ENCODE measurements at places on chromosomes 1 and 21. TPM values are rescaled to one million over a fixed set of nuclear protein-coding genes. Genes with fewer than 3 reads are reported as not detected.

Gene ZNF593OS
- not detected for total RNA-seq

Gene TRABD2B
- 9.5 TPM for total RNA-seq

GRCh38 chr1:167095368-167095767 lies 1.5 kb downstream of the STYXL2 start:
- H3K4me1 ChIP-seq = no peaks in the 10 kb centered on the region
- no peak overlapping the region for H3K27ac ChIP-seq
- H3K36me3 ChIP-seq = no peaks in the 10 kb centered on the region
- no peaks in the 10 kb centered on the region for H3K27me3 ChIP-seq

GRCh38 chr1:16925635-16926490 lies 4.1 kb downstream of the CROCC start:
- H3K27ac ChIP-seq = no peak overlapping the region
- no peaks in the 10 kb centered on the region for H3K36me3 ChIP-seq
- no peak overlapping the region for H3K4me3 ChIP-seq

Gene RPTN
- total RNA-seq = not detected

Gene NBPF6
- not detected for total RNA-seq

- DNase-seq = no peak
- no peaks in the 10 kb centered on the region for H3K27me3 ChIP-seq
- peak overlapping the region; percentile 68 for H3K4me3 ChIP-seq
- H3K4me1 ChIP-seq = peaks cover 21% of the 10 kb centered on the region
Measured at GRCh38 chr1:111756124-111756513, 418 bp downstream of the DDX20 start.

DNA sequence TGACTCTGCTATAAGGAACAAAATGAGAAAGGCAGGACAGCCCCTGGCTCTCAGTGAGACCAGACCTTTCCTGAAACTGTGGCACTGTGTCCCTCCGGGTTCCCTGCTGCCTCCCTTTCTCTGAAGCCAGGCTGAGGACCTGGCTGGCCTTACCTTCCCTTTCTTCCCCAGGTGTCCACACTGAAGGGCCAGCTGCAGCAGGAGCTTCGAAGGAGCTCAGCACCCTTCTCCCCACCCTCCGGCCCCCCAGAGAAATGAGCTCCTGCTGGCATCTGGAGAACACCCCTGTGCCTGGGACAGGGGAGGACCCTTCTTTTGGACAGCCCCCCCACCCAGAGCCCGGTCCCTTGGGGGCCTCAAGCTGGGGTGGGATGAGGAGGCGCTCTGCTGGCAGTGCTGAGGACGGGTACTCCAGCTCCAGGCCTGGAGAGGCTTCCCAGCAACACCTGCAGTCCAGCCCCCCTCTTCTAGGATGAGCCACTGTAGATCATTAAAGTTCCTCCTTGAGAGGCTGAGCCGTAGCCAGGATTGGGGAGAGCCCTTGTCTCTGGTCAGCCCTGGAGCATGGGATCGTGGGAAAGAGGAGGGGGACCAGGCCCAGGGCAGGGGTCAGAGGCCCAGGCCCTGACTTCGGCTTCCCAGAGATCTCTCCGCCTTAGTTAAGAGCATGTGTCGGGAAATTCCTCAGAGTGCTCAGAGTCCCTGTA lies 8.1 kb downstream of the MFAP2 start:
- no peaks in the 10 kb centered on the region for H3K4me1 ChIP-seq
- no peak overlapping the region for H3K27ac ChIP-seq
- no peaks in the 10 kb centered on the region for H3K36me3 ChIP-seq
- H3K27me3 ChIP-seq = no peaks in the 10 kb centered on the region
- DNase-seq = no peak
- no peak overlapping the region for H3K4me3 ChIP-seq

Gene LACTBL1
- not detected for total RNA-seq

DNA sequence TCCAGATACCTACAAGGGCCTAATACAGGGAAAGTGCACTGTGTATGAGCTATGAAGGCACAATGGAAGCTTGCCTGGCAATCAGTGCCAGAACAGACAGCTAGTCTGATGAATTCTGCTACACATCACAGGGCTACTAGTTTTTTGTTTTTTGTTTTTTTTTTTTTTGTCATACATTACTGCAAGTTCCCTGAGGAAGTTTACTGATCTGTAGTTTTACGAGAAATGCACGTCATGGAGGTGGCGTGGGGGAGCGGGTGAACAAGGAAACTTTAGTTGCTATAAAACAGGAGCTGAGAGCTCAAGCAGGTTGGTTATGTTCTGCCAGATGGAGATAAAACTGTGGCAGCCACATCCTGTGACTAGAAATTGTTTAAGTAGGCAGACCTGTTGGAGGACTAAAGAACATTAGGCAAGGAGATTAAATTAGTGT lies 17.7 kb downstream of the PTPRC start:
- no peak for DNase-seq
- H3K36me3 ChIP-seq = no peaks in the 10 kb centered on the region
- H3K4me1 ChIP-seq = no peaks in the 10 kb centered on the region
- H3K27me3 ChIP-seq = no peaks in the 10 kb centered on the region
- H3K27ac ChIP-seq = peak overlapping the region; percentile 19
- no peak overlapping the region for H3K4me3 ChIP-seq

- no peaks in the 10 kb centered on the region for H3K36me3 ChIP-seq
- no peak for DNase-seq
- no peaks in the 10 kb centered on the region for H3K27me3 ChIP-seq
- no peak overlapping the region for H3K4me3 ChIP-seq
Measured at GRCh38 chr1:172145656-172146055, 274.8 kb upstream of the C1orf105 start.

DNA sequence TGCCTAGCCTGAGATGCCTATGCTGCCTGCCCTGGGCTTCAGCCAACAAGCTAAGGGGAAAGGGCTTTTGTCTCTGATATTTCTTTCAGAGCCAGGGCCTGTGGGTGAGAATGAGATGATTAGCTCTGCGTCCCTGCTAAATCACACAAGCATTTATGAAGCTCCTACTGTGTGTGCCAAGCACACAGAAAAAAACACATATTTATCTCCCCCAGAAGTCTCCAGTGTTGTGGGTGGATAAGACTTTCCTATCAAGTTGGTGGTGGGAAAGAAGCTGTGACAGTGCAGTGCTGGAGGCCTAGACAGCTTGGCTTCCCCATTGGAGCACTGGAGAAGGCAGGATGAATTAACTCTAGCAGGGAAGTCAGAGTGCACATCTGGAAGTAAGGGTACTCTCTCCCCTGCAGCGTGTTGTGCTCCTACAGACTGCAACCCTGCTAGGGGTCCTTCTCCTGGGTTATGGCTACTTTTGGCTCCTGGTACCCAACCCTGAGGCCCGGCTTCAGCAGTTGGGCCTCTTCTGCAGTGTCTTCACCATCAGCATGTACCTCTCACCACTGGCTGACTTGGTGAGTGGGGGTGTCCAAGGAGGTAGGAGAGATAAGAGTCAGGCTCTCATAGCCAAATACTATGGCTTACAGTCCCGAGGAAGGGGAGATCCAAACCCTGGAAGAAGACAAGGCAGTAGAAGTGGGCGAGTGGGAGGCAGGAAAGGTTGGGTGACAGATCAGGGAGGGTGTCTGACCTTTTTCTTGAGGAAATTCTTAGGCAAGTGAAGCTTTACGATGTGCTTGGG lies 1.7 kb downstream of the SLC50A1 start:
- peak overlapping the region; percentile 84 for H3K4me3 ChIP-seq
- no peak for DNase-seq
- H3K36me3 ChIP-seq = peaks cover 19% of the 10 kb centered on the region
- no peaks in the 10 kb centered on the region for H3K4me1 ChIP-seq

DNA sequence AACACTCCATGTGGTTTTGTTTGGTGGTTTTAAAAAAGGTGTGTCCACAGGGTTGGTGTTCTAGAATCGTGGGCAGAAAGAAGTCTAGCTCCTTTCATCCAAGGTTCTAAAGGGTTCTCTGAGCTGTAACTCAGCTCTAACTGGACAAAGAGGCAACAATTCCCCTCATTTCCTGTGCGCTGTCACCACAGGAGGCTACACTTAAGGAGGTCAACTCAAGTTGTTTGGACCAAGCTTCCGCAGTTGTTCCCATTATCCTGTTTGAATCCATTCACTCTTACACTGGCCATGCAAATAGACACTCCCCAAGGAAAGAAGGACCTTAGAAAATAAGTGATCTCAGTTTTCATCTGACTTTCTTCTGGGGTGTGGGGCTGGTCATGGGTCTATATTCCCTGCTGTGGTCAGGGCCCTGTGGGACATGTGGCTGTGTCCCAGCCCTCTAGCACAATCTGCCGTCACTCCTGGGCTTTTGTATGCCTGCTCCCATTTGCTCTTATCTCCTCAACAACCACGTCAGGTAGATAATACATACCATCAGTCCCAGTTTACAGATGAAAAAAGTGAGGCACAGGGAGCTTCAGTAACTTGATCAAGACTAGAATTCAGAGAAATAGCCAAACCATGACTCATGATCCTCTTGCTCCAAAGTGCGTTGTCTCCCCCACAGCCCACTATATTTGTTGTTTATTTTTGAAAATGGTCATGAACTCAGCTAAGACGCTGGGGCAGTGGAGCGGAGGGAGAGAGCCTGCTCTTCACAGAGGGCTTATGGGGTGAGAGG lies 103.6 kb downstream of the RHOU start:
- peaks cover 5% of the 10 kb centered on the region for H3K4me1 ChIP-seq
- no peak for DNase-seq
- no peaks in the 10 kb centered on the region for H3K36me3 ChIP-seq
- no peaks in the 10 kb centered on the region for H3K27me3 ChIP-seq
- no peak overlapping the region for H3K4me3 ChIP-seq
